Upper lobe of left lung (tissue), 6 donors: ENCODE measurements at places on chromosomes 5 and 9.

DNA sequence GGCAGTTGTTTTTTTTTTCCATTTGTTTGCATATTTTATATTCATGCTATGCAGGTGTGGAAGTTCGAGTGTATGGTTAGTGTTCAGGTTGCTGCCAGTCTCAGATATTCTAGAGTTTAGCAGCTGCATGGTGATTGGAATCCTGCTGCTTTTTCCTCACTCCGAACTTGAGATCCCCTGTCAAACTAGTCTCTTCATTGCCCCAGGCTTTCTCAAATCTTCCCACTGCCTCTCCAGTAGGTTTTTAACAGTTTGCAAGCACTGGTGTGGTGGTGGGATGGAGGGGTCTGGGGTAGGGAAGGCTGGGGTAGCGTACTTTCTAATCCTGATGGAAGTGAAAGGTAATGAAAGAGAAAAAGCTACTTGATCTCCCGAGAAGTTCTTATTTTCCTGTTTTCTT lies 112.9 kb downstream of the CHSY3 start:
- no peak for DNase-seq

GRCh38 chr5:31280210-31280609 lies 86.7 kb downstream of the CDH6 start:
- no peak for DNase-seq

- no peak for DNase-seq
These were observed 21.3 kb upstream of the TMOD1 start for GRCh38 chr9:97480174-97480573.

- no peak for DNase-seq
These were observed 5.1 kb upstream of the RAB14 start for GRCh38 chr9:121206516-121207370.

DNA sequence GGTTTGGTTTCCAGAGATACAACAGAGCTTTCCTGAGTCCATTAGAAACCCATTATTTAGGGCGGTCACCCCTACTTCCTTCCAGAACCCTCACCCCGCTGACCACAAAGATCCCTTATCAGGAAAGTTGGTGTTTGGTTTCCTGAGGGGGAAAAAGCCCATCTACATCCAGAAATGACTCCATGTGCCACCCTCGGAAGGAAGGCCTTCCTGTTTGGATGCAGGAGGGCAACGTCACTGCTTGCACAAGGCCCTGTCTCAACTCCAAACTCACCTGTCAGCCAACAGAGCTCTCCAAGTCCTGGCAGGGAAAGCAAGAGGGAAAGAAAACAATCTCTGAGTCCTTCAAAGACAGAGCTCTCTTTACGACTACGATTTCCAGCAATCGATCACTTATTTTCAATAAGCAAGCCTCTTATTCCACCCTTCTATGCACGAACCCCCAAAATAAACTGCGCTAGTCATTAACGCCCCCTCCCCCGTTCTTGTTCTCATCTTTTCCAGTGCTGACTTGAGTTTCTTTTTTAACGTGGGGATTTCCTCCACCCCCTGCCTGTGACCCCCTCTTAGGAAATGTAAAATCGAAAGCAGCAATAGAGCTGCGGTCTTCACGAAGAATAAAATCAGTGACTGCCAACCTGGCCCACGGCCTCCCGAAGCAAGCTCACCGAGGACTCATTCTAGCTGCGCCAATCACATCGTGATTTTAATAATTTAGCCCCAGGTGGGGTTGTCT lies 35.7 kb upstream of the NTNG2 start:
- DNase-seq: peak; percentile 58

- no peak for DNase-seq
These were observed 26.3 kb downstream of the STC2 start for GRCh38 chr5:173301695-173302545.

DNA sequence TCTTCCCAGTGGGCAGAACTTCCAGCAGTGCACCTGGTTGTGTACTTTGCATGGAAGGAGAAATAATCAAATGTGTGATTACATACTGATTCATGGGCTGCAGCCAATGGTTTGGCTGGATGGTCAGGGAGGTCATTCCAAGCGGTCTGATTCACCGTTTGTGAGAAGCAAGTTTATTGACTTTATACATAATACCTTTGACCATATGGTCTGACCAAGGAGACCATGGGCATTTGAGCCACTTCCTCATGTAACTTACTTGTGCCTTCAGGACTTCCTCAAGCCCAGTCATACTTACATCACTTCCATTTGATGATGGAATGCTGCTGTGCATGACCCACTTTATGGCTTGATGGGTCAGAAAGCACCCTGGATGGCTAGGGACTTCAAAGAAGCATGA lies 41.1 kb downstream of the DAP start:
- DNase-seq: no peak

- DNase-seq: no peak
These were observed 37.3 kb downstream of the CAPSL start for GRCh38 chr5:35900972-35901695.

DNA sequence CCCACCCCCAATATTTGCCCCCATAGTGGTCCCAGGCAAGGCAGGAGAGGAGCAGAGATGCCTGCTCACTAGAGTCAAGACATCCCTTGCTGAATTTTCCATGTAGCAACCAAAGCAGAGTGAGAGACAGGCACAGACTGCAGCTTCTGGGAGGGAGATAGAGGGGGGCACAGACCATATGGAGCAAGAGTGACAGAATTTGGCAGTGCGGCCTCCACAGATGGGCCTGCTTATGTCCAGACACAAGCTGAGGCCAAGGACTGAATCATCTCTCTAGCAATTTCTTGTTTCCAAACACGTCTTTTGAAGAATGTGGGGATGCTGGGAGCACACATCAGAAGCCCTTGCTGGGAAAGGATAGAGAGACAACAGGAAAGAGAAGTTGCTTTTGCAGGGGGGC lies 53.0 kb upstream of the ALDH1B1 start:
- no peak for DNase-seq

DNA sequence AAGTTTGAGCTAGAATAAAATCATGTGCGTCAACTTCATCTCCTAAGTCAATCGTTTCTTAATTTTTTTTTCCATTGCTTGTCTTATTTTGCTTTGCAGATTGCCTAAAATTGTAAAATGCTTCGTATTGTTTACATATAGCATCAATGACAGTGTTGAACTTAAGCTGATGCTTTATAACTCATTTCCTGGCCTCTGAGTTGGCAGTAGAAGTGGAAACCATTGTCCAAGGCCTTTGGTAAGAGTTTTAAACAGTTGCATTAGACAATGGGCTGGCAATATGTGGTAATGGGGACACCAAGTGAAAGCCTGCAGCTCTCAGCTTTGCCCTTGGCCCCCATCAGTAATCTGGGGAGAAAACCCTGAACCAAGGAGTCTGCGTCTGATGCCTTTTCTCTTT lies 154.8 kb upstream of the GAS1 start:
- no peak for DNase-seq

DNA sequence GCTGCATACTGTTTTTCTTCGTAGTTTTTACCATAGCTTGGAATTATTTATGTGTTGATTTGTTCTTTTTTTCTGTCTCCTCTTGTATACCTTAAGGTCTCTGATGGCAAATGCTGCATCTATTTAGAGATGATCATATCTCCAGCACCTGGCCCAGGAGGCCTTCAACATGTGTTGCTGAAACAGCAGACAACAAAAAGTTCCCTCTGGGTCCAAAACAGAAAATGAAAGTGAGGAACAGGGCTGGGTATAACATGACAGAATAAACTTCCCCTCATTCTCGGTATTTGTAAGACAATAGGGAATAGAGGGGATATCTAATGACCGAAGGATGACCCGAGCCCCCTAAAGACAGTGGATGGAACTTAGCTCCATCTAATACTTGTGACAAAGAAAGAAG lies 22.7 kb upstream of the PCSK1 start:
- no peak for DNase-seq

- no peak for DNase-seq
These were observed 5.0 kb downstream of the PAEP start for GRCh38 chr9:135566552-135566951.

GRCh38 chr9:134870746-134871662 lies 9.6 kb upstream of the FCN2 start:
- DNase-seq: peak; percentile 18

DNA sequence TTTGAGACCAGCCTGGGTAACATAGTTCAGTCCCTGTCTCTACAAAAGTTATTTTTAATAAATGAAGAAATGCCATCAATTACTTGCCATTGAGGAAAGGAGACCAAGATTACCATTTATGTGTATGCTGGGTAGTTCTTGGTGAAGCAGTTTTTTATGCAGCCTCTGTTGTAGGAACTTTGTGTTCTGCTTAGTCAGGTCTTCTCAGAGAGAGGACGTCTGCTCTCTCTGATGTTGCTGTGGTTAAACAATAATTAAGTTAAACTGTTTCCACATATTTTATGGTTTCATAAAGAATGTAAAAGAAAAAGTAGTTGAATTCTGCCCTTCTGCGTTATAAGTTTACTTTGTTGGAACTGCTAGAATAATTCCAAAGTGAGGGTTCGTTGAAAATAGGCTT lies 210.5 kb downstream of the KDM4C start:
- DNase-seq: no peak

GRCh38 chr5:93322974-93323860 lies 257.8 kb downstream of the NR2F1-AS1 start:
- DNase-seq: no peak

DNA sequence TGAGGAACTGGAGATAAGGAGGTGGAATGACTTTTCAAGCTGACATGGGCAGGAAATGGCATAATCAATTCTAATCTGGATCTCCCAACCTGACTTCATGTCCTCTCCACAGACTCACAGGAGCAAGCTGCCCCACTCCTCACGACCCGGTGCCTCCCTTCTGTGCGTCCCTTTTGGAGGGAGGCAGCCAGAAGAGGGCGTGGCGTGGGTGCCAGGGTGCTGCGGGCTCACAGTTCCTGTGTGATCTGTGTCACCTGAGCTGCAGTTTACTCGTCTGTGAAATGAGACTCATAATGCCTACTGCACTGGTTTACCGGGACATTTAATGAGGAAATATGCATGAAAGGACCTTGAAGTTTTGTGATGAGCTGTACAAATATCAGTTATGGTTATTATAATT lies 207.4 kb downstream of the DAB2IP start:
- peak; percentile 44 for DNase-seq

DNA sequence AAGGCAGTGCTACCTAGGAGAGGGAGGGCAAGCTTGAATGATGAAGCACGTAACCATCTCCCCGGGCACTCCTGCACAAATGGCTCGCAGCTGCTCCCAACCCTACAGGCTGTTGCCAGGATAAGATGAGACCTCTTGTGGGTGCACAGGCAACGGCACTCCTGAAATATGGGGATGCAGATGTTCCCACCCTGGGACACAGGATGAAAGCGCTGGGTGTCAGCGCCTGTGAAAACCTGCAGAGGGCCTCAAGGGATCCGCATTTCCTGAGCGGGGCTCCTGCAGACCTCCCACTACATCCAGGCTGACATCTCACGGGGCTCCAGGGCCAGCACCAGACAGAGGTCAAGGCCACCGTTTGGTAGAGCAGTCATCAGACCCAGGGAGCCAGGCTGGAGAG lies 60.7 kb downstream of the SMIM23 start:
- DNase-seq: no peak

- DNase-seq: no peak
These were observed 382.6 kb downstream of the RASEF start for GRCh38 chr9:82680179-82680935.

- peak; percentile 54 for DNase-seq
These were observed 16.3 kb downstream of the FAM163B start for GRCh38 chr9:133592731-133593409.

DNA sequence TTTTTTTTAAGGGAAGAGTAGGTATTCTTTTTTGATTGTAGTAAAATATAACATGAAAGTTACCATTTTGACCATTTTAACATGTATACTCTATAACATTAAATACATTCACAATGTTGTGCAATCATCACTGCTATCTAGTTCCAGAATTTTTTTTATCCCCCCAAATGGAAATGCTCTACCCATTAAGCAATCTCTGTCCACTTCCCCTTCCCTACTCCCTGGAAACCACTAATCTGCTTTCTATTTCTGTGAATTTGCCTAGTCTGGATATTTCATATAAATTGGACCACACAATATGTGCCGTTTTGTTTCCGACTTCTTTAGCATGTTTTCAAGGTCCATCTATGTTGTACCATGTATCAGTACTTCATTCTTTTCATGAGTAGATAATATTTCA lies 429.5 kb downstream of the TLE1 start:
- no peak for DNase-seq

- DNase-seq: no peak
These were observed 63.9 kb upstream of the OR2K2 start for GRCh38 chr9:111393971-111394370.

GRCh38 chr5:172482156-172483020 lies 28.1 kb upstream of the SH3PXD2B start:
- no peak for DNase-seq

DNA sequence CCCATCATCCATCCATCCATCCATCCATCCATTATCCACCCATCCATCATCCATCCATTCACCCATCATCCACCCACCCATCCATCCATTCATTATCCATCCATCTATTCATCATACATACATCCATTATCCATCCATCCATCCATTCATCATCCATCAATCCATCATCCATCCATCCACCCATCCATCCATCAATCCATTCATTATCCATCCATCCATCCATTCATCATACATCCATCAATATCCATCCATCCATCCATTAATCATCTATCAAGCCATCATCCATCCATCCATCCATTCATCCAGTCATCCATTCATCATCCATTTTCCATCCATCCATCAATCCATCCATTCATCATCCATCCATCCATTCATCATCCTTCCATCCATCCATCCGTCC lies 89.0 kb downstream of the NSG2 start:
- DNase-seq: no peak

DNA sequence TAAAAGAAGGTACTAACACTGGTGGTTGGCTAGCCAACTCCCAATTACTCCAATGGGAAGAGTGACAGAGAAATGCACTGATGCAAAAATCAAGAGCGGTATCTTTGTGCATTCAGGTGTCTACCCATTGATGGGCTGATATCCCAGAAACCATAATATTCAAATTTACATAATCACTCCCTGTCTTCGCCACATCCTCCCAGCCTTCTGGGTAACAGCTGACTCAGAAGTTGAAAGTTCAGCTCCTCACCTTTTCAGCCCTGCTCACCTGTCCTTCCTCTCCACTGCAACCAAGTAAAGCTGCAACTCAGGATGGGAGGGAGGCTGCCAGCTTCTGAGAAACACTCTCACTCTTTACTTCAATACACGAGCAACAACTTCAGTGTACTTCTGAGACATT lies 6.9 kb downstream of the SUSD1 start:
- DNase-seq: no peak

GRCh38 chr5:3600106-3601060 lies 4.8 kb downstream of the IRX1 start:
- DNase-seq: peak; percentile 84

DNA sequence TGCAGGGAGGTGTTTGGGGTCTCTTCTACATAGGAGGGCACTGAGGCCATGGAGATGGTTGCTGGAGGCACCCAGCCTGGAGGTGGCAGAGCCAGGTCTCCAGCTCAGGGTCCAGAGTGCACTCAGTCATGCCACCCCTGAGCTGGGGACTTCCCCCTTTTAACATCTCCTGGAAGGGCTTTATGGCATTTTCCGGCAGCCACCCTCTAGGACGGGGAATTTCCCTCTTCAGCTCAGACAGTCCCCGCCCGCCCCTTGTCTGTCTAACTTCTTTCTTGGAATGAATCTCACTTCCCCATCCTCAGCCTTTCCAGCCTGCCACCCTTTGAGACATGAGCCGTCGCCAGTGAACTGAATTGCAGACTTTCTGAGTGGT lies 49.9 kb downstream of the COL15A1 start:
- no peak for DNase-seq

- no peak for DNase-seq
These were observed 1504.9 kb upstream of the C9orf72 start for GRCh38 chr9:29078063-29078666.

GRCh38 chr9:134458207-134459108 lies 132.2 kb downstream of the RXRA start:
- DNase-seq: no peak
